HS-27A (cell line): ENCODE measurements at places on chromosomes 5 and 9.

GRCh38 chr9:128243215-128244018 lies 32.4 kb downstream of the GOLGA2 start:
- no peak for DNase-seq

GRCh38 chr5:113660206-113660605 lies 146.7 kb downstream of the YTHDC2 start:
- DNase-seq: no peak

GRCh38 chr5:109195667-109196066 lies 214.1 kb downstream of the PJA2 start:
- DNase-seq: no peak

DNA sequence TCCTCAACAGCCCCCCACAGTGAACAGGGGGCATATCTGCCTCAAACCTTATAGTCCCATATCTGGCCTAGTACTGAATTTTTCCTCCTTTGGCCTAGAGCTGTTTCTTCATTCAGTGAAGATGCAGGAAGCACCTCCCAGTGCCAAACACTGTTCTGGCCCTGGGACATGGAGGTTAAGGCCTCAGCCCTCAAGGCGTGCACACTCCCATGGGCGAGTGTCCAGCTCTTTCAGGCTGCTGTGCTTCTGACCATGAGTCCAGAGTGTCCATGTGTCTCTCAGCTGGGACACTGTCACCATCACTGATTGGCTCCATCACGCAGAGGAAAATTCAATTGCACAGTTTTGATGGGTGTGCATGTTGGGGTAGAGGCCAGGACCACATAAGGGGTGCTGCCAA lies 151.5 kb downstream of the PAX5 start:
- DNase-seq: no peak

DNA sequence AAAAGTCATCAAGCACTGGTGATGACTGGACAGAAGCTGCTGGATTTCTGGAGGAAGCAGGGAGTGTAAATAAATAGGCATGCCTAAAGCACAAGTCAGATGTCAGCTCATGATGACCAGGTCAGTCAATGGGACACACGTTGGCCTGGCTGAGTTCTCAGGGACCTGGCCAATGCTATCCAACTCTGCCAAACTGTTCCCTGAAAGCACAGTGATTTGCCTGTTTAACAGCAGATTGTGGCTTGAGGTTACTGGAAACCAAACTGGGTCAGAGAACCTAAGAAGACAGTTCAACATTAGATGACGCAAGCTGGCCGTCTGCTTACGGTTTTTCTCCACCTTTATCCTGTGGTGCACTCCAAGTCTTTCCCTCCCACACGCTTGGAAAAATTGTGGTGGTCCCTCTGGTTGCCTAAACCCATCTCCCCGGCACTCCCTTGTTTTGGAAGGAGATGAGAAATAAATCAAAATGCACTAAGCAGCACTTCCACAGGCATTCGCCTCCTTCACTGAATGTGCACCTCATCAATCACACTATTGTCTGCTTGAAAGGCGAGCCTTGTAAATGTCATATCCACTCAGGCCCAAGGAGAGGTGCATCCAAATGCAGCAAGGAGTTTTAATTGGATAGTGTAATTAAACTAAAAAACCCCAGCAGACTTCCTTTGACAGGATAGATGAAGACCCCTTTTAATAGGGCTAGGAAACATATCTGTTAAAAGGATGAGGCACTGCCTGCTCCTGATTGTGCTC lies 199.4 kb downstream of the GAPVD1 start:
- DNase-seq: no peak

DNA sequence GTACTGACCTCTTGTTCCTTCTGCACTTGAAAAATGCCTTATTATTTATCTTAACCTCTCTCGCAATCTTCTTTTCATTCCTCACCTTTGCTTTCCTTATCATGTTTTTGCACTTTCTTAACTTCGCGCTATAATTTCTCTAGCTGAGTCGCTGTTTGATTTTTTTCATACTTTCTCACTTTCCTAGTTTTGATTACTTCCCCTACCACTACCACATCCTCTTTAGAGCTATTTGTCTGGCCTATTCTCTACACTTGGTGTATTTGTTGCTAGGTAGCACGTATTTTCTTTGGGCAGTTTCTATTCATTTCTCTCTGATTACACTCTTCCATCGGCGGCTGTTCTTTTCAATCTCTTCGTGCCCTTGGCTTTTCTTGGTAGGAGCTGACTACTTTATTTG lies 611.8 kb downstream of the BNC2 start:
- DNase-seq: no peak

GRCh38 chr5:130624805-130625204 lies 540.3 kb downstream of the HINT1 start:
- DNase-seq: no peak

- DNase-seq: no peak
Measured at GRCh38 chr5:98585661-98586310, 187.7 kb upstream of the RGMB start.
